ENCODE measurements at places on chromosomes 1 and 21. TPM values are rescaled to one million over a fixed set of nuclear protein-coding genes. Genes with fewer than 3 reads are reported as not detected.

DNA sequence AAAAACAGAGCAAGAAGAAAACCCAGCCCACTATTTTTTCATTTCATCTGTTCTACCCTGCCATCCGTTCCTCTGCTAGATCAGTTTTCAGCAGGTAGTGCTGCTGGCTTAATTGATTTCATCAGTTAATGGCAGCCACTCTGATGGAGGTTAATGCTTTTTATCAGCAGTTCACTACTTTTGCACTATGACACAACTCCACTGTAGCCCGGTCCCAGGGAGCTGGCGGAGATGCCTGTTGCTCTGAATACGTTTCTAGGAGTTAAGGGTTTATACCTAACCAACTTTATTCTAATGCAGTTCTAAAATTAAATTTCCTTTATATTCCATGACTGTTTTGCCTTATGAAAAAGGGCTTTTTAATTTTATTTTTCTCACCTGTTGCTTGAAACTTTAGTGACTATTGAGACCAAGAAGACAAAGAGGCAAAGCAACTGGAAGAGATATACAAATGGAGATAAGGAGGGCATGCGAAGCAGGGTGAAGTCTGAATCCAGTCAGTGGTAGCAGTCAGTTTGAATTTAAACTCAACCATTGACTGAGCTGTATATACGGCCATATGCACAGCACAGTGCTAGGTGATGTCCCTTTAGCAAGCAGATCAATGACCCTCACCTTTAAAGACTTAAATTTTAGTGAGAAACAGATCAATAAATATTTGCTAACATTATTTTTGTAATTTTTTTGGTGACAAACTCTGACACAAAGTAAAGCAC, 477.9 kb downstream of the LMO4 start:
- no peak for DNase-seq

DNA sequence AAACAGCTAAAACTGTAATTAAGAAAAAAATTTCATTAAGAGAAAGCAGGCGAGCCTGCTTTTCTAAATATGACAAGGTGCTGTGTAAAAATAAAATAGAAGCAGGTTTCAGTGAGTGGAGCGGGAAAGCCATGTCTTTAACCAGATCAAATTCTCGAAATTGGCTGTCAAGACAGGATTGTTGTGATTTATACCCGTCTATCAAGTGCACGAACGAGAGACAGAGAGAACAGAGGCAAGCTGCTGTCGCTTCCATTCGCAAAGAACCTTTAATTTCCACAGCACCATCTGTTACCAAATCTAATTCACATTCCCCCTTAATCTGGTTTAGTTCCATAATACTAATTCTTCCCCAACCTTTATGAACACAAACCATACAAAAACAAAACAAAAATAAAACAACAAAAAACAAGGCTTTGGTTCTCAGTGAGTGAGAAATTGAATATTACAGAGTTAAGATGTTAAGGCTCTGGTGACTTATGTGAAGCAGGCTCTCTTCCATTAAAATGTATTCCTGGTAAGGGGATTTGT, 35.0 kb downstream of the ESRRG start:
- no peak for DNase-seq

PIAS3 gene
- 45.0 TPM for total RNA-seq

FALEC gene
- total RNA-seq: 2.6 TPM
